EL (cell line): ENCODE measurements at places on chromosomes 4 and X.

- DNase-seq, result peak; percentile 36
Measured at GRCh38 chr4:86451560-86452330, 91.9 kb upstream of the MAPK10 start.

- no peak for DNase-seq
Measured at GRCh38 chr4:41133454-41134018, 80.8 kb downstream of the APBB2 start.

- peak; percentile 84 for DNase-seq
Measured at GRCh38 chr4:84995386-84995785, 28.9 kb upstream of the WDFY3 start.

DNA sequence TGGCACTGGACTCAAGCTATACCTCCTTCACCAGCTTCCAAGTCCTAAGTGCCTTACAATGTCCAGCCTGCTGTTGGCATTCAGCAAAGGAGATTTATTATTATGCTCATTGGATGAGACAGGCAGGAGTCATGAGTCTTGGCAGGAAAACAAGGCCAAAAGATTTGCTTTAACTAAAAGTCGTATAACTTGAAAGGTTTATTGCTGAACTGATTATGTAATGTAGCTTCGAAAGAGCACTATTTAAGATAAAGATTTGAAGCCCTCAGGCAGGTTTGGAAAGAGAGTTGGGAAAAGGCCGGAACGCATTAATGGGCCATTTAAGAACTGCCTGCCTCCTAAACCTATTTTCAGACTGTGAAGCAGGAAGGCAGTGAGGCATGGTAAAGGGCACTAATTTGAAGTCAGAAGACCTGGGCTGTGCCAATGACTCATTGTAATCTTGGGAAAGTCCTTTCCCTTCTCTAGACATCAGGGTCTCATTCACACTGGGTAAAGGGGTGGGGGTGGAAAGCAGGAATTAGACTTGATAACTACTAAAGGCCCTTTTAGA is 280.5 kb upstream of the EDA2R start:
- no peak for DNase-seq

DNA sequence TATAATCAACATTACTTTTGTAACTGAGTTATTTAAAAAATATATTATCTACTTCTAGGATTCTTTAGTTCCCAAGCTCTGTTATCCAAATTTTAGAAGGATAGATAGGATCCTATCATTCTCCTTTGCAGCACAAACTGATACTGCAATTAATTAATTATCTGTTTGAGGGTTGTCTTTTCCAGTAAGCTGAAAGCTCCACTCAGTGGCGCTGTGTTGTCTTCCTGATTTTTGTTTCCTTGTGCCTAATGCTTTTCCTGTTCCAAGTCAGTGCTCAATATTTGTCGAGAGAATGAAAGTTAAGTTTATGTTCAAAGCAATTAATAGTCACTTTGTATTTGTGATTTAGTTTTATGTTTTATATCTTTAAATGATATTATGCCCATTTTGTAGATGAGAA is 107.4 kb upstream of the ANK2 start:
- no peak for DNase-seq

GRCh38 chr4:42151568-42152506 is 618 bp downstream of the BEND4 start:
- DNase-seq, result peak; percentile 8

DNA sequence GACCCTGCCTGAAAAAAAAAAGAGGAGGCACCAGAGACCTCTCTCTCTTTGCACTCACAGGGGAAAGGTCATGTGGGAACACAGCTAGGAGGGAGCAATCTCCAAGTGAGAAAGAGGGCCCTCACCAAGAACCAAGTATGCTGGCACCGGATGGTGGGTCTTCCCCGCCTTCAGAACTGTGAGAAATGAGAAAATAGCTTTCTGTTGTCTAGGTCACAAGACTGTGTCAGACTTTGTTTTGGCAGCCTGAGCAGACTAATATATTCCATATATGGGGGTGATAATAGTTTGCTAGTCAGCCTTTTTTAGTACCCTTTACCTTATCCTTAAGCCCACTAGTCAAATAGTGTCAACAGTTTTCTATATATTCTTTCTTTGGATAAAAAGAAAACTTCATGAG is 193.0 kb downstream of the TRIML1 start:
- DNase-seq, result no peak

DNA sequence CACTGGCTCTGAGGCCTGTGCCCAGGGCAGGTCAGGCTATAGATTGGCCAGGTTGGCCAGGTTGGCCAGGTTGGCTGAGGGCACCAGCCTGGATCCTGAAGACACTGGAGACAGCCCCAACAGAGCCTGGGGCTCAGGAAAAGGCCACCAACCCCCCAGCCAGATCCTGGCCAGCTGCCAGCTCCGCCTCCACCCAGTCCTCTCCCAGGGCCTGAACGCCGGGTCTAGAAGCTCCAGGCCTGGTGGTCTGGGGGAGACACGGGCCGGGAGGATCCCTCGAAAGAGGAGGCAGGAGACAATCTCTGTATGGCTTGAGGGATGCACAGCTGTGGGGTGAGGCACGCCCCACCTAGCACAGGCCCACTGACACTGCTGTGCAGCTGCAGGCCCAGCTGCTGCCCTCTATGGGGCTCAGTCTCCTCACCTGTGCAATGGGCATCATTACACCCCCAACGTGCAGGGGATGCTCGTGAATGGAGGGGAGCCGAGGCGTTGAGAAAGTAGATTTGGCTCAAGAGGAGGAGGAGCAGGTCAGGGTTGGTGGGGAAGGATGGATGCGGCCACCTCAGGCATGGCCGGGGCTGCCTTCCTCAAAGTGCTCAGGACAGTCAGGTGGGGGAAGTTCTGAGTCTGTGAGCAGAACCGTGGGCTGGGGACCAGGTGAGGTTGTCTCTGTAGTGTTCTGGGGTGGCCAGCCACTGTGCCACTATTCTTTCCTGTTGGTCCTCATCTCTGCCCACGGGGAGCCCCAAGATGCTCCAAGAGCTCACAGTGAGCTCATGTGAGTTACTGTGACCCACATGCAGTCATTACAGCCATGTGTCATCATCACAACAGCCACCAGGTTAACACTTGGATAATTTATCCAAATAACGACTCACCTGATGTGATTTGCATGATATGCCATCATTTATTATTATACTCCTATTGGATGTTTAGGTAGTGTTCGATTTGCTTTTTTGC is 10.8 kb upstream of the GAGE10 start:
- DNase-seq, result no peak

DNA sequence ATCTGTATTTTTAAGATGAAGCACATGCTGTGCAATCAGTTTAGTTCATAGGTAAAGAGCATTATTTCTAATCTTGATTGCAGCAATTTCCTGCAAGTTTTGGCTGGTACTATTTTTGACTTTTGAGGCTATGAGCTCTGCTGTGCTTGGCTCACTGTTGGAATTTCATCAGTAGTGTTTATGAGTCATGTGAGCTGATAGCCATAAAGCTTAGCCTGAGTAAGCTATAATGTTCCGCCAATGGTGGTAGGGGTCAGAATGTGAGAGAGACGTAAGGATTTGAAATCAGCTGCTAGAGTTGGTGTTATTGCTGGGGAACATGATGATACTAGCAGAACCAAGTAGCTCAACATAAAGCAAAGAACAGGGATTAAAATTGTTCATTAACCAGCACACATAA is 590.9 kb upstream of the GNPDA2 start:
- DNase-seq, result no peak

- DNase-seq, result peak; percentile 27
Measured at GRCh38 chrX:102067966-102068723, 57.3 kb upstream of the TCEAL2 start.

GRCh38 chrX:130118441-130119311 is 8.4 kb upstream of the ELF4 start:
- peak; percentile 66 for DNase-seq

GRCh38 chr4:84733343-84734033 is 150.6 kb downstream of the CDS1 start:
- DNase-seq, result no peak

DNA sequence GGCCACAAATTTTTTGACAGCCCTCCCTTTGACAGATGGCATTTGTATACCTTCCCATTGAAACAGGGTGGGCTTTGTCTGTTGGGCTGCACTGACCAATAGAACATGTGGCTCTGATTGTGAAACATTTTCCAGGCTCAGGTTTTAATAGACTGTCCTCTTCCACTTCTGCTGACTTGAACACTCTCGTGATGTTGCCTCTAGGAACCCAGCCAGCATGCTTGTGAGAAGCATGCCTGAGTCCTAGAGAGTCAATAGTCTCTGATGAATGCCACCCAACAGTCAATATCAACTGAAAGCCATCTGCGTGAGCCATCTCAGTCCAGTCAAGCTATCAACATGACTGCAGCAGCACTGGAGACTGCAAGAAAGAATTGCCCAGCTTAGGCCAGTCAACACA is 290.0 kb downstream of the SLC7A11 start:
- DNase-seq, result no peak

DNA sequence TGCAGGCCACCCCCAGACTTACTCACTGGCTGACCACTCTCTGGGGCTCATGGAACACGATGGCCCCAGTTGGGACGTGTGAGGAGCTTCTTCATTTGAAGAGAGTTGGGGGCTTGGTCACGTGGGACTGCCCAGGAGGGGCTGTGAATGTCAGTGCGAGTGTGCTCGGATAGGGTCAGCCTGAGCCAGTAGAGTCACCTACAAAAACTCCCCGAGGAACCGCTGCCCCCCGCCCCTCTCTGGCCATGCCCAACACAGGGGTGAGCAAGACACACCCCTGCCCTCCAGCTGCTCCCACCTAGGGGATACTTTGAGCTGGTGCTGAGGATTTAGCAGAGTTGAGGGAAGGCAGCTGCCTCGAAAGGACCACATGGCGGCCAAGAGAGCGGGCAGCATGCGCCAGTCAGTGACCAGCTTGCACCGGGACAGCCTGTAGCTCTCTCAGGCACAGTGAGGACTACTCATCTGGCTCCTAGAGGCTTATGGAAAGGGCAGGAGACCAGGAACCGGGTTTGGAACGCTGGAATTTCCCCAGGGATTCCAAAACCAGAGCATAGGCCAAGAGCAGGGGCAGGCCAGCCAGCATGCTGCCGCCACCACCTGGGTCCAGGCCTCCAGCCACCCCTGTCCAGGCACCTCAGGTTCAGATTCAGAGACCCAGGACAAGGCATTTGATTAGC is 8.4 kb downstream of the PNMA6E start:
- no peak for DNase-seq

DNA sequence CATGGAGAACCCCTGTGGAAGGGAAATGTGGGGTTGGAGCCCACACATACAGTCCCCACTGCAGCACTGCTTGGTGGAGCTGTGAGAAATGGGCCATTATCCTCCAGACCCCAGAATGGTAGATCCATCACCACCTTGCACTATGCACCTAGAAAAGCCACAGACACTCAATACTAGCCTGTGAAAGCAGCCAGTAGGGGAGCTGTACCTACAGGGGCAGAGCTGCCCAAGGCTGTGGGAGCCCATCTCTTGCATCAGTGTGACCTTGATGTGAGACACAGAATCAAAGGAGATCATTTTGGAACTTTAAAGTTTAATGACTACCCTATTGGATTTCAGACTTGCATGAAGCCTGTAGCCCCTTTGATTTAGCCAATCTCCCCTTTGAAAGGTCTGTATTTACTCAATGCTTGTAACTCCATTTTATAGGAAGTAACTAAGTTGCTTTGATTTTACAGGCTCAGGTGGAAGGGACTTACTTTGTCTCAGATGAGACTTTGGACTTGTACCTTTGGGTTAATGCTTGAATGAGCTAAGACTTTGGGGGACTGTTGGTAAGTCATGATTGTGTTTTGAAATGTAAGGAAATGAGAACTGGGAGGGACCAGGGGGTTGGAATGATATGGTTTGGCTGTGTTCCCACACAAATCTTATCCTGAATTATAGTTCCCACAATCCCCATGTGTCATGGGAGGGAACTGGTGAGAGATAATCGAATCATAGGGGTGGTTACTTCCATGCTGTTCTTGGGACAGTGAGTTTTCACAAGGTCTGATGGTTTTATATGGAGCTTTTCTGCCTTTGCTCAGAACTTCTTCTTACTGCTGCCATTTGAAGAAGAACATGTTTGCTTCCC is 352.6 kb downstream of the INPP4B start:
- DNase-seq, result peak; percentile 7

DNA sequence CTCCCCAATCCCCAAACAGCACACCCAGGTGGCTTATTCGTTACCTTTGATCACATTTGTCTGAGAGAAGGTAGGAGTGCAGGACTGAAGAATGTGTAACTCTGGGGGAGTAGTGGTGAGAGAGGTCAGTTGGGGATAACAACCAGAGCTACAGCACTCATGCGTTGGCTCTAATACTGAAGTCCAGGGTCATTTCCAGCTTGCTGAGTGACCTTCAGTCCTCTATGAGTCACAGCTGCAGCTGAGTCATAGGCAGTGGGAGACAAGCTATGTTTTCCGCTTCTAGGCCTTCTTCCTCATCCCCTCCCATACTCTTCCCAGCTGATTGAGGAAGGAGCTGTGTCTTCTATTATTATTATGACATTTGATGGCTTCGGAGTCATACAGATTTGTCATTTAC is 31.6 kb upstream of the CT47C1 start:
- DNase-seq, result peak; percentile 85

DNA sequence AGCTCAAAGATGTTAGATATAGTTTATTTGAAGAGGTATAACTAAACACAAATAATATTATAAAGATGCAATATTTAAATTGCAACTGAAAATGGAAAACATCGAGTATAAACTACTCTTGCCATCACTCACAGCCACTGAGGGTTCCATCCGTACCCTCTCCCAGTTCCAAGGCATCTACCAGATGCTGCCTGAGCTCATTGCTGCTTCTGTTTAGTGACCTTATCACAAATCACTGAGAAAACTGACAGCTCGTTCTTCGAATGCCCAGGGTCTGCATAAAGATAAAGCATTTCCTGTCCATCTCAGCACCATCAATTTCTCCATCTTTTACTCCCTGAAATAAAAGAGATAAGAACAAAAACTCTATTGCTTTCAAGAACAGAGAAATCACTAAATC is 391.7 kb upstream of the NWD2 start:
- DNase-seq, result no peak

DNA sequence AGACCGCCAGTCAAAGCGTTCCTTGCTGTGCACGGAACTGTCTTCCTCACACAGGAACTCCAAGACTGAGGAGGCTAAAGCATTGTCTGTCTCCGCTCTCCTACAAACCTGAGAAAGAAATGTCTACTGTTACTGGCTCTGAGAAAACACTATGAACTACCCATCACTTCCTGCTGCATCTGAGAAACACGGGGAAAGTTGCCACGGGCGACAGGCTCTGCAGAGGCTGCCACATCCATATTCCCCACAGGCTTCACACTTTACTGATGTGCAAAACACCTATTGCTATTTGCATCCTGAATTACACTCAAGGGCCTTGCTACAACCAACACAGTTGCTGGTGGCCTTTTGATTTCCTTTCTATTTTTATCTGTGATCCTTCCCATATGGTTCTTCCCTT is 59.0 kb downstream of the AFAP1 start:
- DNase-seq, result no peak

DNA sequence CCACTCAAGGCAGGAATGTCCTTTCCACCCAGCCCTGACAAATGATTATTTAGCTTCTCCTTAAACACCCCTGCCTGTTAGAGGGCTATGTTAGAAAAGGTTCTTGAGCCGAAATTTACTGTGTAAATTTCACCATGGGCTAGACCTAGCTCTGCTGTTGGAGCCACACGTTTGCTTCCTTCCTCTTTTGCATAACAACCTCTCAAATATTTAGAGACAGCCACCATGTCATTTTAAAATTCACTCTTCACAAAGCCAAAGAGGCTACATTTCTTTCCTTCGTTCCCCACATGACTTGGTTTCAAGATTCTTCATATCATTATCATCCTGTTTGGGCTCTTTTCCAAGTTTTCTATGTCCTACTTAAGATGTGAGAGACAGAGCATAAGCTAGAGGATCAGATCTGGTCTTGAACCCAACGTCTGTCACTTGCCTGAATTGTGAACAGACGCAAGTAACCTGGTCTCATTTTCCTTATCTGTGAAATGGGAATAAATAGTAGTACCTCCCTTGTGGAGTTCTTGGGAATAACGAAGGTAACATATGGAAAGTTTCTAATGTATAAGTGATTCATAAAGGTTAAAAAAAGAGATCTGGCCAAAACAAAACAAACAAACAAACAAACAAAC is 6.7 kb downstream of the DOCK11 start:
- DNase-seq, result no peak
